ENCODE measurements at places on chromosomes 2 and 18.

GRCh38 chr2:40177366-40177765, 274.5 kb downstream of the SLC8A1 start:
- DNase-seq = no peak

DNA sequence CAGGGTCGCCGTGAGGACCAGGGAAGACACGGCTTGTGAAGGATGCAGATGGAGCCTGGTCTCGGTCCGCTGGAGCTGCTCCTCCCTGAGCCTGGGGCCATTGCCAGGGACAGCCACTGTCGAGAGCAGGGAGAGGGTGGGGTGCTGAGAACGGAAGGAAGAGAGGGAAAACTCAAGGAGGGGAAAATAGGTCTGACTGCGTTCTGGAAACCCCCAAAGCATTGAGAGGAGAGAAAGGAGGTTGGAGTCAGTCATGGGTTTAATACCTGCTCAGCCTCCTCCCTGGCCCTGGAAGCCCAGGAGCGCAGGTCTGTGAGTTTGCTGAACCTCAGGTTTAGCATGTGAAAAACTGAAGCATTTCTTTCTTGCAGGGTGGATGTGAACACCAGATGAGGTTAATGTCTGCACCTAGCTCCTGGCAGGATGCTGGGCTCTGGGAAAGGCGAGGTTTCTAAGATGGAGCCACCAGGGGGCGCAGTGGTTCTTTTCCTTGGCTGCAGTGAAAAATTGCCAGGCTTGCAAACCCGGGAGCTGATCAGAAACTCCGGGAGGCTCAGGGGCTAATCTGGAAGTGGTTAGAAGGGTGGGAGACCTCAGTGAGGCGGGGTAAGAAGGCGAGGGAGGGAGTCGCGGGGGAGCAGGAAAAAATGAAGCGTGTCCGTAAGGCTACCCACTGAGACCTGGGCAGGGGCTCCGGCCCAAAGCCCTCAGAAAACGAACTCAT, 33.6 kb upstream of the RNF149 start:
- DNase-seq = peak; percentile 47

DNA sequence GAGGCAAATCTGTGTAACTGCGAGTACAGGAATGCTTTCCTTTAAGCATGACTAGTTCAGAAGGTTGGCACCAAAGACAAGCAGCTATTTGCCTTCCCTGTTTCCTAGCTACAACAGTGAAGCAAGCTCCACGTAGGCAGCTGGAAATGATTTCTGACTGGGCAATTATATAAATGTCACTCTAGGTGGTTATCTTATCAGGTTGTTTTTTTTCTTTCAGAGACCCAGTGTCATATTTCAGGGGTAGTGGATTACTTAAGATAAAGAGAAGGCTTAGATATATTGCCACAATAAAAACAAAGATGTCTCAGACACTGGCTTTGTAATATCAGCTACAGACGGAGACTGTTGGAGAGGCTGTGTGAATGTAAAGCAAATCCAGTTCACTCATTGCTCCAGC, 748.9 kb upstream of the NXPH2 start:
- DNase-seq = no peak

DNA sequence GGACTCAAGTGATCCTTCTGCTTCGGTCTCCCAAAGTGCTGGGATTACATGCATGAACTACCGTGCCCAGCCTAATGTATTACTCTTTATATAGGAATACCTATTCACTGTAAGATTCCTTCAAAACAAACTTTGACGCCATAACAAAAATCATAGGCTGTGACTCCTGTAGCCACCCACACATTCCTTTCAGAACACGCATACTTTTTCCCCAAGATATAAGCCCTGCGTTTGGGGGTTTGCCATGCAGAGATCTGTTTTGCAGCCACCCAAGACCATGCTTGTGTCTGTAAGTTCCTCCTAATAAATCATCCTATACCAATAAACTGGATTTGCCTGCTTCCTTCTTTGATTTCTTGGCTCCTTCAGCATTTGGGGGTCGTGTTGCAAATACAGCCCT, 46.0 kb upstream of the STON1 start:
- DNase-seq = no peak

DNA sequence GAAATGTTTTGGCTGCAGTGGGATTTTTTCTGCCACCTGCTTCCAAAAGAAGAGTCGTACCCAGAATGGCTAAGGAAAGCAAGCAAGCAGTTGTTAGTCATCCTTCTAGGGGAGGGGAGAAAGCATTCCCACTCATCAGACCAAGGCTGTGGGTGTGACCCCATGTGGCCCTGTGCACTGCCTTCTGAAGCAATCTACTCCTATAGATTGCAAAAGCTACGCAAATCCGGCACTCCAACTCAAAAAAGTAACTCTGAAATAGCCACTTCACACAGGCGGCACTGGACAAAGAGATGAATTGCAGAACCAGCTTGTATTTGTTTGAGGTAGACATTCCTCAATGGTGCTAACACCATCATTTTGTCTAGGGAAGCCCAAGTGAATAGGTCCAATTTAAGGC, 44.3 kb downstream of the ST3GAL5 start:
- DNase-seq = no peak

DNA sequence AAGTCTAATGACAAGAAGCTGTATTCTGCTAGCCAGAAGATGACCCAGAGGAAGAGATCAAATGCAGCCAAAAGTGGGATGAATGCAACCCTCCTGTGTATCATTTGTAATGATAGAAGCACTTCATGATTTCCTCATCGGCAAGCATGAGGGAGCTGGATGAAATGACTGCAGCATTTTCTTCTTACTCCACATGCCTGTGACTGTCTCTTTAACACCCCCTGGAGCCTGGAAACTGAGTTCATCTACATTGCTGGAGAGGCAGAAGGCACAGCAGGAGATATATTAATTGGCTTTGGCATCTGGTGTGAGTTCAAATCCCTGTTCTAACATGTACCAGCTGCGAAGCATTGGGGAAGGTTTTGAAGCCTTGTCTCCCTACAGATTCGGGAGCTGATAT, 37.7 kb downstream of the ID2 start:
- no peak for DNase-seq

Data from C1 segment of cervical spinal cord (tissue), 14 donors.